ENCODE measurements at places on chromosomes 5 and 9.

DNA sequence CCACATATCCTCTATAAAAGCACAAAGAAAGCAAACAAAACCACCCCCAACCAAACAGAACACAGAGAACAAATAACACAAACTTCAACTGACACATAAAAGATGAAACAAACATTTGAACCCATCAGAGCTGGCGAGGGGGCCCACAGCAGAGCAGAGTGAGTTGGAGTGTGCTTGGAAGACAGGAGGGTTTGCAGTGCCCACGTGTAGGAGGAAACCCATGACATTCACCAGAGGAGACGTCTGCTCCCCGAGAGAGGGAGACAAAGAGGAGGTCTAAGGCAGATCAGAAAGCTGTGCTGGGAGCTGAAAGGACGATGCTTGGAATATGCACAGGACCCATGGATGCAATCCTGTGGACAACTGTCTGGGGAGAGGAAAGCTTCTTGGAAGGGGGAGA lies 27.0 kb downstream of the MRPL36 start:
- DNase-seq = no peak

- no peak for DNase-seq
These were observed 81.9 kb downstream of the PALM2AKAP2 start for GRCh38 chr9:109861918-109862317.

GRCh38 chr5:15734058-15734457 lies 234.1 kb downstream of the FBXL7 start:
- no peak for DNase-seq

DNA sequence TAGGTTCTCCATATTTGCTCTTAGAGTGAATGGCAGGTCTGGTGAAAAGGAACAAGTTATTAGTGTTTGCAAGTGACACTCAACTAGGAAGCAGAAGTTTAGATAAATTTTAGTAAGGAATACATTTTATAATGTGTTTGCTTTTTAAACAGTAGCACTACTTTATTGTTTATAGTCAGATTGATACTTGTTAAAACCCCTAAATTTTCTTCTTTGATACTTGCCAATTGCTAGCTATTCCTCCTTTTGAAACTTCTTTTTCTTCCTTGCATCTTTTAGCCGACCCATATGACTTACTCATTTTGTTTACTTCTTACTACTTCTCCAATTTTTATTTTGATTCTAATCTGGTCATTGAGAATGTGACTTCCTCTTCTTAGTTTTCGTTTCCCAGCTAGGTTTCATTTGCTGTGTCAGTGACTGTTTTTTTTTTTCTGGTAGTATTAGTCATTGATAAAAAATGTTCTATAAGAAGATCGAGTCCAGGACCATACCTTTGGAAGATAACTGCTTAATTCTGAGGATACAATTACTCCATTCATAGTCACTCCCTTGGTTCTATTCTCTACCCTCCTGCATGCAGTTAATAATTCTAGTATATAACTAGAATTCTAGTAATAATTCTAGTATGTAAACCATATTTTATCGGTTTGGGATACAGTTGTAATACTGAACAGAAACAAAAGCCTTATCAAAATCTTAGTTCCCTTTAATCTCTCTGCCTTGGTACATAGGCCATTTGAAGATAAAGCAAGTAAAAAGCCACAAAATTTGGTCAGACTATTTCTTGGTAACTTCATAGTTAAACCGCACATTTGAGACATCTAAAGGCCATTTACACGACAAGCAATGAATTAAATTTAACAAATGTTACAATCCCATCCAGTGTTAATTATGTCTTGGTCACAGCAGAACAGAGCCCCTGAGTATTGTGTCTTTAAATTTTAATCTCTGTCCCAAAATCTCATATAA lies 2.8 kb upstream of the RICTOR start:
- DNase-seq = no peak

- DNase-seq = peak; percentile 24
These were observed 41.0 kb upstream of the DMRT3 start for GRCh38 chr9:935348-935965.

GRCh38 chr9:135032868-135033460 lies 54.5 kb upstream of the OLFM1 start:
- peak; percentile 4 for DNase-seq

- DNase-seq = no peak
These were observed 218.6 kb downstream of the FBXL7 start for GRCh38 chr5:15718421-15719179.

- no peak for DNase-seq
These were observed 24.4 kb upstream of the ELL2 start for GRCh38 chr5:95986001-95986400.

DNA sequence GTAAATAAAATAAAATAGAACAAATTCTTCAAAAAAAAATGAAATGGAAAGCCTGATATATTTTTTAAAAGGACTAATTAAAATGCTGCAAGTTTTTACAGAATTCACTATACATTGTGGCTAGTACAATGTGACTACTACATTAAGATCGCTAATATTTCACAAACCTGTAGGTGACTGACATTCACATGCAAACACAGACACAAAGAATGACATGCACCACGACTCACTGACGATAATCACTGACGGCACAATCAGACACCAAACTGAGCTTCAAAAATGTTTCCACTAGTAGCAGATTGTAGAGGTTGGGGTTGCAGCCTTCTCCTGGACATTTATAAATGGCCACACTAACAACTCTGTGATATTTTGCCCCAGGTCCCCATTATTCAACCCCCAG lies 637.7 kb upstream of the DMAC1 start:
- DNase-seq = no peak

DNA sequence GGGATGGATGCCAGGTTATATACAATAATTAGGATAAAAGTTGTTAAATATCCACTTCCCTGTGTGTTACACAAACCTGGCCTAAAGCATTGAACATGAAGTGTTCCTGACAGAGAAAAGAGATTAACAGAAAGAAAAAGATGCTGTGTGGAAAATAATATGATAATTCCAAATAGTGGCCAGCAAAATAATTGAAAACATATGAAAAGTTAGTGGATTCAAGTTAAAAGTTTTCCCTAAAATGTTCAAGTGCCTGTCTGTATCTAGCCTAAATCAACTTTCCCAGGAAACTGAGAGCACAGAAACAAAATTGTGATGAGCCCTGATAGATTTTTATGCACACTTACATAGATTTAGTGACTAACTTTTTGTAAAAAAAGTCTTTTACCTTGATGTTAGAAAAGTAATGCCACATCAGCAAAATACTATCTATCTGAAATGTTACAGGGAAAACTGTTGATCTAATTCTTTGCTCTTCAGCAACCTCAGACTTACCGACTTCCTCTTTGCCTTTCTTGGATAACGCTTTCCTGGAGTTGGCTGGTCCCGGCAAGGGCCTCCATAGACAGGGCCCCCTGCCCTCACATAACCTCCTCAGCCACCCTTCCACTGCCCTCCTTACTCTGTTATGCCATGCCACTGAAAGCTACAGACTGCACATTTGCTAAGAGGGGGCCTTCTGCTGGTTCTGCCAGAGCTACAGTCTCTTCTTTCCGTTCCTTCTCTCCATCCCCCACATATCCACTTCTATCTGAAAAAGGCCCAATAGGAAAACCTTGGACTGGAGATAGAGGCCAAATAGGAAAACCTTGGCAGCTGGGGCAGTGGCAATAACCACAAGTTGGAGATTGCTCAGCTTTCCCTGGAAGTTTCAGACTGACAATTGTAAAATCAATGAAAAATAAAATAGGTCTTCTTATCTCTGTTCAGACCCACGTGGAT lies 44.4 kb downstream of the ZNF474 start:
- no peak for DNase-seq

GRCh38 chr5:160023007-160023907 lies 14.3 kb downstream of the TTC1 start:
- no peak for DNase-seq

GRCh38 chr5:138949988-138950387 lies 74.9 kb upstream of the LRRTM2 start:
- no peak for DNase-seq

DNA sequence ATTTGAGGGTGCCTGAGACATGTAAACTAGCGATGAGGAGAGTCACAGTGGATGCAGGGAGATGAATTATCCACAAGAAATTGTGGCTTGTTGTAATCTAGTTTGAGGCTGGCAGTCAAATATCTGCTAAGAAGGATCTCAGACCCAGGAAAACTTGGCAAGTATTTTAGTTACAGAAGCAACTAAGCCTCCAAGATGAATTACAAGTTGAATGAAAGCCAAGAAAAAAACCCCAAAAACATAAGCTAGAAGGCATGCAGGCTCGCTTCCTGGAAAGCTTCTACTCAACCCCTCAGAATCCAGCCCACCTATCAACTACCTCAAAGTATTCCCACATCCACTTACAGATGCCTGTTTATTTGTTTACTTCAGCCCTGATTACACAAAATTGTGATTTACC lies 696.9 kb downstream of the MAT2B start:
- DNase-seq = no peak

DNA sequence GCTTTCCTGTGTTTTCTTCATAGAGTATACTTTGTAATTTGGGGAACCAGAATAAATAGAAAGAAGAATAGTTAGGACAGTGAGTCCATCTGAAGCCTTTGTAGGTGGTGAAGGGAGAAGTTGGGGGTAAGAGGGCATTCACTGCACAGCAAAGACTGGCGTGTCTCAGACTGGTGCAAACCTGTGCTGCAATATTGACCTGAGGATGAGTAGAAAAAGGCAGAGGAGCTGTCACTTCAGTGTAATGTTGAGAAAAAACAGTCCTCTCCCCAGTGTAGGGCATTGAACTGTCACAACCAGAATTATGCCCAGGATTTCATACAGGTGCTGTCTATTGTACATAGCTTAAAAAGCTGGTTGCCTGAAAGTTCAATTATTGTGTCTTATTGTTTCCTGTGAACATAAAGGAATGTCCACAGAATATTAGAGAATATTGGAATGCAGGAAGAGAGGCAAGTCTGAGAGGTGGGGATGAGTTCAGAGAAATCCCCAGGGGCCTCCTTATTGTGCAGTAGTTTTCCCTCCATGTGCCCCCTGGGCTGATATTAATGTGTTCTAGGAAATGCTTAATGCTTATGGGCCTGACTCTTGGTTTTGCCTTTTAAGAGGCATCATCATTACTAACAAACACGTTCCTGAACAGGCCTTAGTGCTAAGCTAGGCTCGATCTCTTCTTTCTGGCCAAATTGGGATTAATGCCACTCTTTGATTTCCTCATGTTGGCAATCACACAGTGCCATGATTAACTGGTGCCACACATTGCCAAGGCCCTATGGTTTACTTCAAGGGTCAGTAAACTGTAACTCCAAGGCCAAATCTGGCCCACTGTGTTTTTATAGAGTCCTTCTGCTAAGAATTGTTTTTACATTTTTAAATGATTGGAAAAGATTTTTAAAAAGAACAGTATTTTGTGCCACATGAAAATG lies 34.0 kb downstream of the DAPK1 start:
- no peak for DNase-seq

Measured in right hindlimb (tissue), 1 donor.